ENCODE measurements at places on chromosomes 16 and 17.

GRCh38 chr17:5044630-5045029 is 9.4 kb upstream of the SLC52A1 start:
- no peak for DNase-seq

DNA sequence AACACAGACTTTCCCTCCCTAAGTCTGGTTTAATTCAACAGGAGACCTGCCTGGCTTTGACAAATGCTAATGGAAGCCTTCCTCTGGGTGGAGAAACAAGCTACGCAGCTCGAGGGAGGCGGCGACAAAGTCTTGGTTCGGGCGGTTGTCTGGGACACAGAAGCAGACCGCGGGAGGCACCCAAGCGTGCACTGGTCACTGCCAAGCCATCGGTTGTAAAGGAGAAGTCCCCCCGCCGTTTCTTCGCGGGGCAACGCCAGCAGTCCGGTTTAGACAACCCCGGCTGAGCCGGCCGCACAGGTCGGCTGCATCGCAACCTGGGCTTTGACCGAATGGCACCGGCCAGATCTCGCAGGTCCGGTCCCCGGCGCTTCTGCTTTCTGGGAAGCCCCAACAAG is 586 bp downstream of the GLYR1 start:
- DNase-seq = peak; percentile 39

- no peak for DNase-seq
Observed at GRCh38 chr16:85788819-85789218, 10.5 kb downstream of the EMC8 start.

DNA sequence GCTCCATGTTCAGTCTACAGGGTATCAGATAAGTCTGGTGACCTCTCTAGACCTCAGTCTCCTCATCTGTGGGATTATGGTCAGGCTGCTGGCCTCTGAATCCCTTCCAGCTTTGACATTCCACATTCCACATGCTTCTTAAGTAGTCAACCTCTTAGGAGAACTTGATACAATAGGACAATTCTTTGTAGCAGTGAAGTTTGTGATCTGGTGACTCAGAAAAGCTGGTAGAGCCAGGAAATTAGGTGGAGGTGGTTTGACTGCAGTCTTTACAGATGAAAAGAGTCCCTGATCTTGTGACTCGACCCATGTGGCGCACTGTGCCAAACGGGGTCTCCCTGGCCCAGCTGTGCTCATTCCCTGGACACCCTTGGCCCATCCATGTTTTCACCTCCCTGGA is 147.8 kb downstream of the NTN1 start:
- DNase-seq = no peak

DNA sequence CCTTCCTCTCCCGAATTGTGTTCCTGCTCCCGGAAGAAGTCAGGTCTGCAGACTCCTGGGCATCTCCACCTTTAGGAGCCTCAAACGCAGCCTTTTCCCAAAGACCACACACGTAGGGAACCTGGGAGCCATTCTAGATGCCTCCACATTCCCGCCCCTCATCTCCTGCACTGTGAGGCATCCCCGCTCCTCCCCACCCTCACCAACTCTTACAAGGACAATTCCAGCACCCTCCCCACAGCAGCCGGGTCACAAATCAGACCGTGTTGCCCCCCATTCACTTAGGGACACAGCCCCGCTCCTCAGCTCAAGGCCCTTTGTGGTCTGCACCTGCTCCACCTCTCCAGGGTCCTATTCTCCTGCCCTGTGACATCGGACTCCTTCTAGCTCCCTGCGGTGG is 49.6 kb downstream of the ABR start:
- DNase-seq = no peak

DNA sequence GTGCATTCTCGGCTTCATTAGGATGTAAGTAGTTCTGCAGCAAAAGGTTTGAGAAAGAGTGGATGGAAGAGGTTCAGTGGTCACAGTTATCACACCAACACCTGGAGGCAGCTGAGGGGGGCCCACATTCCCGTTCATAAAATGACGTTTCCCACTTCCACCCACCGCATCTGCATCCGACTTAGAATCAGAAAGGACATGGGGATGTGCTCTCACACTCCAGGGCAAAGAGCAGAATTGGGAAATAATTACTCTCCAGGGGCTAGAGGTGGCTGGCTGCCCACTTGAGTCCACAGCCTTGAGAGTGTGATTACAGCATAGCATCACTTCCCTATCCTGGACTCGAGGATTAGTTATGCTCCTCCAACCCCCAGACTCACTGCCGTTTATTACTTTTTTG is 122.0 kb downstream of the CPPED1 start:
- DNase-seq = no peak

GRCh38 chr17:79294459-79295071 is 219.9 kb downstream of the ENGASE start:
- no peak for DNase-seq
